ENCODE measurements at places on chromosomes 6 and 20.

- DNase-seq = no peak
Observed at GRCh38 chr6:143227675-143228074, 167.0 kb downstream of the AIG1 start.

- DNase-seq = no peak
Observed at GRCh38 chr6:81515562-81516453, 236.7 kb downstream of the TENT5A start.

- DNase-seq = no peak
Observed at GRCh38 chr6:106825156-106825555, 149.4 kb downstream of the CD24 start.

- DNase-seq = no peak
Observed at GRCh38 chr20:56554869-56555268, 21.8 kb downstream of the FAM209B start.

DNA sequence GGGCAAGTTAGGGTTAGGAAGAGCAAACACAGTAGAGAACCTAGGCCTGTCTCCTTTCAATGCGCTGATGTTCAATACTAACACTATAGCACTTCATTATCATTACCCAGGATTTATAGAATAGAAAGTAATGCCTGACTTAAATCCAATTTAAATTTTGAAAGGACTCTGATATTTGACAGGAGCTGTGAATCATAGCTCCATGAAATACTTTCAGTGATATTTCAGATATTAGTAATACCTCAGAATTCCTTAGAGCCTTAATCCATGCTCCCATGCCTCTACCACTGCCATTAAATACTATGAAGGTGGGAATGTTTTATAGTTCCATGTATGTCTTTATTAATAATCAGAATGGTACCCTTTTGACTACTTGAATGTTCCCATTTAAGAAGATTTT, 530.2 kb downstream of the BCKDHB start:
- no peak for DNase-seq

- DNase-seq = no peak
Observed at GRCh38 chr20:9021216-9021615, 47.7 kb upstream of the PLCB4 start.

DNA sequence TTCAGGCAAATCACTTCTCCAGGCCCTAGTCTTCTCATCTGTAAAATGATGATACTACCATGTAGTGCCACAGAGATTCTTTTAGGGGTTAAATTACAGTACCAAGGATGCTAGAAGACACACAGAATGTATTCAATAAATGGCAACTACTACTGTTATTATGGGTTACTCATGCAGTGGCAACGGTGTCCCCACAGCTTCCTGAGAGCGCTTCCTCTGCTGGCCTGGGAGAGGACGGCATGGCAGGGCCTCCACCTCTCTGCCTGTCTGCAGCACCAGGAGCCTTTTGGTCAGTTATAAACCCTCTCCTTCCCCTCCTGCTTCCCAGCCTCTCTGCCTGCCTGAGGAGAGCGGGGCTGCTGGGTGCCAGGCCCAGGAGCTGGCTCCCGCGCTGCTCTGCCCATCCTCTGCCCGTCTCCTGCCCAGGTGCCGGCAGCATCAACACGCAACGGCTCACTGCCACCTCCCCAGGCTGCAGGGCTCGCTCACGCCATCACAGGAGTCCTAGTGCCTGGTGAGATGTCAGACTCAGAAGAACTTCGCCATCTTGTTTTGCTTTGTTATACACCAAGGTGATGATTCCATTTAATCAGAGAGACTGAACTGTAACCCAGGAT, 170.6 kb downstream of the FOXC1 start:
- no peak for DNase-seq

- DNase-seq = no peak
Observed at GRCh38 chr6:166545156-166546034, 41.1 kb downstream of the RAMACL start.

GRCh38 chr20:48751871-48752270, 75.9 kb downstream of the PREX1 start:
- DNase-seq = no peak

DNA sequence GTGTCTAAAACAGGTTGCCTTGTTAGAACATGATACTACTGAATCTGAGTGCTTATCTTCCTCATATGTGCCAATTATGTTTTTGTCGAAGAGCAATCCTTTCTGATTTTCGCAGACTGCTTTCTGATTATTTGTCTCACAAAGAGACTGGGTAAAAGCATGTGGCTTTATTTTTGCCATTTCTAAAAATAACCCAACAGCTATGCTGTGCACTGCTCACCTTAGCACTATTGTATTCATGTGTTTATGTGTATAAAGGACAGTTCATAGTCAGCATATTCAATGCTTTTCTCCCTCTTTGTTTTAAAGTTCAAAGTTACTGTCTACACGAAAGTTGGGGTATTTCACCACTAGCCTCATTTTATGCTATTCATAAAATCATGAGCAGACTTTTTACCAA, 127.0 kb downstream of the SGK1 start:
- no peak for DNase-seq

GRCh38 chr6:94269256-94269655, 849.9 kb upstream of the EPHA7 start:
- DNase-seq = no peak

GRCh38 chr6:40760887-40761286, 173.7 kb upstream of the LRFN2 start:
- no peak for DNase-seq

DNA sequence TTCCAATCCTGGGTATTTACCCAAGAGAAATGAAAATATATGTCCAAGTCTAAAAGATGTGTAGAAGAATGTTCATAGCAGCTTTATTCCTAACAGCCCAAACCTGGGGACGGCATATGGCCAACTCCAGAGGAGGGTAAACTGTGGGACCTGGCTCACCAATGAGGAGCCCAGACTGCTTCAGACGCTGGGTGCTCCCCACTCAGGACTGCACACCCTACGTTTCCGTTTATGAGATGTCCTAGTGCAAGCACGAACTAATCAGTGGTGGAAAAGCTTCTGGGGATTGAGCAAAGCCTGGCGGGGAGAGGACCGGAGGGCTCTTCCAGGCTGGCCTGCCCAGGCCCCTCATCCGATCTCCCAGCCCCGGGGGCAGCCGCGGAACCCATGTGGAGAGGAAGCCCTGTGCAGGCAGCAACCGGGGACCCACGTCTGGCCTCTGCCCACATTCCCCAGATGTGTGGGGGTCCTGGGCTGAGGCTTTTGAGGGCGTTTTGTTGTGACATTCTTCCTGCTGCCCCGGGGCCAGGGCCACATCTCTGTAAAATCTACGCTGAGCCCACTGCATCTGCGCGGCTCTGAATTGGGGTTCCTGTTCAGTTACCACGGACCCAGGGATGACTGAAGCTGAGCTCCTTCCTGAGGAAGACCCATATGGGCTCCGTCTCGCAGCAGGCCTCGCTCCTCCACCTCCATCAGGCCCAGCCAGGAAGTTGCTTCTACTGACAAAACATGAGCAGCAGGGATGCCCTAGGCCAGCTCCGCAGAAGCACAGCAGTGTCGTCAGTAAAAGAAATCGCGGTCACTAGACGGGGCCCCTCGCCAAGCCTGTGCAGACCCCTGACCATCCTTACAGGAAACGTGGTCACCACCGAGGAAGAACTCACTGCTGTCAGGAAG, 188.0 kb downstream of the DLL1 start:
- DNase-seq = no peak

- DNase-seq = no peak
Observed at GRCh38 chr6:3392930-3393835, 63.7 kb downstream of the SLC22A23 start.

DNA sequence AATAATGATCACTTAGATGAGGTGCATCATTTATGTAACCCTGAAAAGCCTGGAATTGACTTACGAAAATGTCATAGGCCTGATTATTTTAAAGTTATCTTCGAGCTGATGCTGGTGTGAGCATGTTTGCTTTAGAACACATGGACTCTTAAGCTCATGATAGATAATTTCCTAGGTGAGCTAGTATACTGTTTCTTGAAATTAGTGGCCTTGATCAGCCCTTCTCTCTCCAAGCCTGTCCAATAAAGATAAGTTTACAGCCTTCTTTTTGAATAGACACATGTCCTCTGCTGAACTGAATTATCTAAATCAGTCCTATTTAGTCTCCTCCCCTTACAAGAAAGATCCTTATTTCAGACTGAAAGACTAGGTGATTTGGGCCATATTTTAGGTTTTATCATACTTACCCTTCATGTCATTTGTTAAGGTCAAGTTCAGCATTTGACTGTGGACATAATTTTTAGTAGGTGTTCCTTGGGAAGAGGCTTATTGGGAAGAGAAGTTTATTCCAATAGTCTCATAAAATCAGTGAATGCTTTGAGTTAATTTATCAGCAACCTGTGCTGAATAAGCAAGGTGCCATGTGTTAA, 15.3 kb downstream of the FOXO3 start:
- DNase-seq = no peak

GRCh38 chr6:98931696-98932095, 16.1 kb downstream of the FBXL4 start:
- DNase-seq = no peak

- DNase-seq = no peak
Observed at GRCh38 chr6:33330736-33331135, 13.2 kb upstream of the ZBTB22 start.

DNA sequence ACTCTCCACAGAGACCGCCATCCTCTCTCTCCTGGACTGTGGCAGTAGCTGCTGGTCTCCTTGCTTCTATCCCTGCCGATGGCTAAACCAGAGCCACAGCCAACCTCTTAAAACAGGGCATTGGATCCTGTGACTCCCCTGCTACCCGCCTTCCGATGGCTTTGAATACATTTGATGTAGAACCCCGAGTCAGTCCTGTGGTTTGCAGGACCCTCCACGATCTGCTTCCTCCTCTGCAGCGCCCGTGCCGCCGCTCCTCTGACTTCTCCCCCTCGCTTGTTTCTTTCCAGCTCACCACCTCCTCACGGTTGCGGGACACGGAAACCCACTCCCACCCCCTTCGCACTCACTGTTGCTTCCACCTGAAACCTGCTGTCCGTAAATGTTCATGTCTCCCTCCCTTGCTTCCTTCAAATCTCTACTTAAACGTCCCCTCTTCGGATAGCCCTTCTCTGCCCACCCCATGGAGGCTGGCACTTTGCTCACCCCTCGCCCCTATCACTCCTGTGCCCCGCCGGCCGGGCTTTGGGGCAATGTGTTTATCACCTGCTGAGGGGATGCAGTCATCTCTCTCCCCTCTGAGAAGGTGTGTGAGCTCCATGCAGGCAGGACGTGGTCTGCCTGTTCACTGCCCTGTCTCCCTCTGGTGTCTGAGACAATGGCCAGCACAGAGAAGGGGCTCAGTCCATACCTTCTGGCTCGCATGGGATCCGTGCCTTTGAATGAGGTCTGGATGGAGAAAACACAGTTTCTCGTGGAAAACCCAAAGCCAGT, 67.8 kb downstream of the GFOD1 start:
- DNase-seq = no peak

DNA sequence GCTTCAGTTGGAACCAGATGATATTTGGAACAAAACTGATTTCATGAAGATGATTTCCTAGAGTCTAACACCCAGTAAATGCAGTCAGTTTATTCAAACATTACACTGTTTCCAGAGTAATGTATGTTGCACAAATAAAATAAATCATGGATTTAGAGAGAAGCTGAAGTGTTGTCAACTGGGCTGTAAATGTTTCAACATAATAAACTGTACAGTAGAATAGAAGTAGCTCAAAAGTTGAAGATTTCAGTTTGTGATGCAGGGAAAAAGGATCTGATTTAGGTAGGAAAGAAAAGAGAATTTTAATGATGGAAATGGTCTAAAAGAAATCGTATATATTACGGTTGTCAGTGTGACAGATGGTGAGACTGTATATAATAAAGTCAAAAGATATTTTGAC, 985.2 kb downstream of the EYS start:
- DNase-seq = no peak

- DNase-seq = no peak
Observed at GRCh38 chr20:15205719-15206118, 868.3 kb upstream of the FLRT3 start.

- DNase-seq = no peak
Observed at GRCh38 chr6:145815309-145816274, 997 bp upstream of the FBXO30 start.

DNA sequence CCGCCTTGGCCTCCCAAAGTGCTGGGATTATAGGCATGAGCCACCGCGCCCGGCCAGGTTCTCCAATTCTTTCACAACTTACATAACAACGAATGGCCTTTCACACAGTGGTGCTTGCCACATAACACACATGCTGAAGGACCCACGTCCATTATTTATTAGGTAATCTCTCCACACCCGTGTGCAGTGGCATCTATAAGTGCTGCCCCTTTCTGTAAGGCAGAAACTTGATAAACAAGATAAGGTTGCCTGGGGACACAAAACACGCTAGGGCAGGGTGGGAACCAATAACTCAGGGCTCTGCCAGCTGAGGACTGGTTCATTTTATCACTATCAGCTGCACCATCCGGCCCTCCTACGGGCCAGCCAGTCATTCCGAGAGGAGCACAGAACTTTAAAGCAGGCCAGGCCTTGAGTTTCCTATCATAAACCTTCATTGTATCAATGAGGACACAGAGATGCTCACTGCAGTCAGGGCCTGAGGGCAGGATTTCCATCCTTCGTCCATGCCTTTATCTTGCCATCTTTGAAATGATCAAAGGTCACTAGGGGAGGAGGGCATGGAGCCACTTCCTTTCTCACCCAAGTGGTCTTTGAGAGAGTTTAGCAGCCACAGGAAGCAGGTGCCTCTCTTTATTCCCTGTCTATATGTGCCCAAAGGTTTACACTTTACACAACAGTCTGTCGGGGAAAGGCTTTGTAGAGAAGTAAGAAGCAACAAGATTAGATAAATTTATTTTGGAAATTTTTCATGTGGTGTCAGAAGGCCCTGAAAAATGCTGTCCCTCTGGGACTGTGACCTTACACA, 37.6 kb downstream of the GPLD1 start:
- DNase-seq = no peak
